Fibroblast of gingiva (primary cell): ENCODE measurements at places on chromosomes 7 and 10.

DNA sequence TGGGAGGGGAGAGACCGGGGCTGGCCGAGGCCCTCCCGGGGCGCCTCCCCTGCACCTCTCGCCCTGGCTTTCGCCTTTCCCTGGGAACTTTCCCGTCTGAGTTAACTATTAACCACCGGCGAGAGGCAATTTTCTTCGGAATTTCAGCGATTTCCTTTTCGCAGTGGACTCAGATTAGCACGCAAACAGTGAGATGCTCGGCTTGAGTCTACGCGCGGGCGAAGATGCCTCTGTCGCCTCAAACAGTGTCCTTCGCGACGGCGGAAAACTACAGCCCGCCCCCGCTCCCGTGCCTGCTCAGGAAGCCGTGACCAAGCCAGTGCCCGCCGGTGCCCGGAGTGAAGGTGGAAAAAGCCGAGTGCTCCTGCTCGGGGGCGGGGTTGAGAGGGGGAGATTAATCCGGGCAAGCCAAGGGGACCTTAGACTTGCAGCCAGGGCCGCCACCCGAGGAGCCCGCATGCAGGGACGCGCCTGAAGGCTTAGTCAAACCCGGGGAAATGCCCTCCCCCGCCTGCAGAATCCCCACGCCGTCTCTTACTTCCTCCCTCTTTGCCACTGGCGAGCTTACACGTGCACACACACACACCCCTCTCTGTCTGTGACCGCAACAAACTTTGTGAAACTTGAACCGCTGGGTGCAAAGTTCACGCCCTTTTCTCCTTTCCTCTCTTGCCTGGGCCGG, 14.5 kb upstream of the PAX2 start:
- DNase-seq = no peak

GRCh38 chr7:1377111-1377909, 82.0 kb downstream of the MICALL2 start:
- no peak for DNase-seq

DNA sequence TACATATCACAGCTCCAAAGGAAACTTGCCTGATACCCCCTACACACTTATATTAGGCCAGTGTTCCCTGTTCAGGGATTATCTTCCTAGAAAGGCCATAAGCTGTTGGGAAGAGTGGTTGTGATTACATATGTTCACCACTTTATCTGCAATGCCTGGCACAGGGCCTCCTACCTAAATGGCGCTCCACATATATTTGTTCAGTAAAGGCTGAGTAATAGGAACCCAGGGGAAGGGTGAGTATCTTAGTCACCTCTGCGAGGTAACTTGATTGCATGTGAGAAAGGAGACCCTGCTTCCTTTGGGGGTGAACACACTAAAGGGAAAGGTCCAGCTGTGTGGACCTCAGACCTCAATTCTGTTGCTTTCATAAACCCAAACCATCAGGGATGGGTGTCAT, 896.0 kb downstream of the LRMDA start:
- no peak for DNase-seq

DNA sequence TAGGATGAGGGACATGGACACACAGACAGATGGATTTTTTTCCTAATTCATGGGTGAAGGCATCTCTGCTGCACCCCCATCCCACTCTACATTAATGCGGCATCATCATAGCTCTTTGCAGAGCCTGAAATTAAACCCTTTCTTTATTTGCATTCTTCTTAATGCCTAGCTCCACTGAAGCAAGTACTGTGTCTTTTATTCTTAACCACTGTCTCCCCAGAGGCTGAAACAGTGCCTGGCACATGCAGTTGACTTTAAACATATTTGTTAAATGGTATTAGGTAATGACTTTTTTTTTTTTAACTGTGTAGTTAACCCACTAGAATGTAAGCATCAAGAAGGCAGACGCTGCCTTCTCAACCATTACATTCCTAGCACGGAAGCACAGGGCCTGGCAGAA, 73.5 kb downstream of the SMURF1 start:
- no peak for DNase-seq

DNA sequence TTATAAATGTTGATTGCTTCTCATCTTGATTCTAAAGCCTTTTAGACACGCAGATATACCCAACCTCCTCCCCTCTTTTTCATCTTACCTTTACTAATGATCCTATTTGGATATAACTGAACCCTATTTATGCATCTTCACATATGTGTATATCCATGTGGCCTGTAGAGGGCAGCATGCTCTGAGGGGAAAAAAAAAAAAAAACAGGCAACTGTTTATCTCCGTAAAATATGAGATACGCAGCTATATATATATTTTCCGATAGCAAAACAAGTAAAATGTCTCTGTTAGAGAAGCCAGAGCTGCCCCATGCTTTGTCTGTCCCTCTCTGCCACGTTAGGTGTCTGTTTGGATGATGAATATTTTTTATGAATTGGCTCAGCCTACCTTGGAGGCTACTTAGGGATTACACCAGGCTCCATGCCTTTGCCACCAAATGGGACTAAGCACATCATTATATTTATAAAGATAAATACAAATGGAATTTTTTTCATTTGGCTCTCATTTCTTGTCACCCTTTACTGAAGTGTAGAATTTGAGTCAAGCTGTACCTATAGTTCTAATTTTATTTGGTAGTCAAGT, 174.8 kb upstream of the FZD1 start:
- DNase-seq = peak; percentile 42

- peak; percentile 32 for DNase-seq
Observed at GRCh38 chr7:80330434-80330833, 181.4 kb downstream of the GNAT3 start.

GRCh38 chr10:95327367-95327766, 36.6 kb upstream of the PDLIM1 start:
- peak; percentile 21 for DNase-seq

DNA sequence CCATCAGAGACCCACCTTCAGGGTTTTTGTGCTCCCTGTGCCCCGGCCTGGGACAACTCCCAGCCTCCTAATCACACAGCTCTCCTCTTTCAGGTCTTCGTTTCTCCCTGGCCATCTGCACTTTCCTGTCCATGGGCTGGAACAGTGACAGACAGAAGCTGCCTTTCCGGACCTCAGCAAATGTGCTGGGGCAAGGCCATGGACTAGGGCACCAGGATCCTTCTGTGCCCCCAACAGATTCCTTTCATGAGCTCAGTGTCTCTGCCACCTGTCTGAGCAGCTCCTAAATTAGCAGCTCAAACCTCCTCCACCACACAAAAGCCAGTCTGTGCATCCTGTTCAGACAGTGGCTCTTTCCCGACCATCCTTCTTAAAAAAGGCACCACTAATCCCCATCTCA, 41.9 kb upstream of the FRMD4A start:
- DNase-seq = no peak

DNA sequence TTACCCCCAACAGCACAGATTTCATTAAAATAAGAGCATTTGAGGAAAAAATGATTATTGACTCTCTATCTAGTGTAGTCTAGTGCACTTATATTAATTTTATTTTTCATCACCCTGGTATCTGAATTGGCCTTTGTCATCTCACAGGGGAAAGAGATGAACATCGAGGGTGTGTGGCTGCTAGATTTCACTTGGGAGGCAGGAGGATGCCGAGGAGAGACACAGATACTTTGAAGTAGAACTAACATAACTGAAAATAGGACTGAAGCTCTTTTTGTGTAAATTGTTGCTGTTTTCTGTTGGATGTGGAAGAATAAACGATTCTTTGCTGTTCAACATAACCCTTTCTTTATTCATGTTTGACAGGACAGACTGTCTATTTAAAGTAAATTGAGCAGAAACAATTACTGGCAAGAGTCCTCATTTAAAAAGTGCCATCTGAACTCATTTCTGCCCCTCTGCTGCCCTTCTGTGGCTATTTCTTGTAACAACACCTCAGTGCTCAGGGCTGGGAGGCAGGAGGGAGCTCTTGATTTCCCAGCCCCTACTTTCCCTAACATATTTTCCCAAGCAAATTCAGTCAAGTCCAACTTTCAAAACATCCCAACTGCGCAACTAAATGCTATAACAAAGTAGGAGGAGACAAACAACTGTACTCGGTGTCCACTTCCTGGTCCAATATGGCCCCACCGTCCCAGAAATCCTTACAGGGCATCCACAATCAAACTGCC, 15.6 kb downstream of the LYZL1 start:
- peak; percentile 49 for DNase-seq

- DNase-seq = no peak
Observed at GRCh38 chr7:22935269-22935668, 78.7 kb downstream of the HYCC1 start.

DNA sequence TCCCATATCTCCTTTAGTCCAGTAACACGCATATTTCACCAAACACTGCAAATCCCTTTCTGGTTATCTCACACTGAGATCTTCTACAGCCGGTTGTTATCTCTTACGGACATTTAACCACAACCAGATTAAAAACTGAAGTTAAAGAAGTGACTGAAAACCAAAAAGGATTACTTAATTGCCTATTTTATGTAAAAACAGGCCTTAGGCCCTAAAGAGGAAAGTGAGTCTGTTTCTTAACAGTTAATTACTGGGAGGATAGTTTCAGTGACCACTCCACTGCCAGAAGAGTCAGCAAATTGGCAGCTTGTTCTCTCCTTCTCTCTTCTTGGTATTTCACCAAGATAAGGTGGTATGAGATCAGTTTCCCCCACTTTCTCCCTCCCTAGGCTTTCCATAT, 161.9 kb upstream of the MEOX2 start:
- DNase-seq = no peak

DNA sequence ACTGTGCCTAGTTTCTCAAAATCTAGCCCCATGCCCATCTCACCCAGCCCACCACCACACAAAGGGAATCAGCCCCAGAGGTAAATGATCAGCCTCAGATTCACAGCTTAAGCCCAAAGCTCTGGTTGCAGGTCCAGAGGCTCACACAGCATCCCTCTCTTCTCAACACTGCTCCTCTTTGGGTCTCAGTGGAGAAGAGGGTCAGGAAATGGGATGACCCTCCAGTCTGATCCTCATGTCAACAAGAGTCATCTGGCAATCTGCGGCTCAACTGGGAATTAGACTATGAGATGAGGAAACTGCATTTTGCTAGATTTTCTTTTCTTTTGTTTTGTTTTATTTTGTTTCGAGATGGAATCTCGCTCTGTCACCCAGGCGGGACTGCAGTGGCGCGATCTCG, 126.2 kb upstream of the PDLIM1 start:
- no peak for DNase-seq

DNA sequence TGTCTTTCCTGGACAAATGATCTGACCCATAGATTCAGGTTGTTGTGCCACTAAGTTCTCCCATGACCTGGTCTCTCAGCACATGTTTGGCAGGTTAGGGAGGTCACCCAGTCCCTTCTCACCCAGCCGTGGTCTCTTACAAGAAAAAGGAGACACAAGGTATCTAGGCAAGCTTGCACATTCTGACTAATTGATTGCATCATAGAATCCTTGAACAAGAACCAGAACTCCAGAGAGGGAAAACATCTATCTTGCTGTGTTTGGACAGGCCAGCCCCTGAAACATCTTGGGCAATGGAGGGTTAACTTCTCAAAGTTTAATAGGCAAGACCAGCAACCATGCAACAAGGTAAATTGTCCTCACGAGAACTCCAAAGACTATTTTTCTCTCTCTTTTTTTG, 8.5 kb upstream of the HK1 start:
- DNase-seq = no peak

GRCh38 chr10:16626697-16627096, 105.0 kb upstream of the C1QL3 start:
- DNase-seq = no peak

- no peak for DNase-seq
Observed at GRCh38 chr7:120838281-120838682, 19.7 kb downstream of the TSPAN12 start.

- no peak for DNase-seq
Observed at GRCh38 chr10:71468363-71469094, 71.8 kb downstream of the CDH23 start.

DNA sequence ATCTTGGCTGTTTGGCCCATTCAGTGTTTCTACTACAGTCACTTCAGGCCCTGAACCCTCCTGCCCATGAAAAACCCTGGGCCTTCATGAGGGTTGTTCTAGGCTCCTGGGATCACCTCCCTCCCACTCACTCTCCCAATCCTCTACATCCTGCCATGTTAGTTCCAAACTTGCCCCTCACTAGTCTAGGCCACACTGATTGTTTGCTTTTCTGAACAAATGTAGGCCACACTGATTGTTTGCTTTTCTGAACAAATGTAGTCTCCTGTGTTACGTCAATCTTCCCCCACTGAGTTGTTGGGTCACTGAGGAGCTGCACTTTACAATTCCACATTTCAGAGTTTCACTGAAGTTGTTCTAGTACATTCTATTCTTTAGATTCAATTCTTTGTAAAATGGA, 5.3 kb upstream of the ALDH18A1 start:
- DNase-seq = no peak
